ENCODE measurements at places on chromosomes 11 and 22.
A peak's percentile ranks its signal among the peaks of the same experiment; 100 is the strongest.

GRCh38 chr22:22815397-22816170 is 72.0 kb upstream of the IGLL5 start:
- peak; percentile 70 for DNase-seq

GRCh38 chr11:124878759-124879492 is 13.7 kb downstream of the ROBO3 start:
- DNase-seq, result no peak

DNA sequence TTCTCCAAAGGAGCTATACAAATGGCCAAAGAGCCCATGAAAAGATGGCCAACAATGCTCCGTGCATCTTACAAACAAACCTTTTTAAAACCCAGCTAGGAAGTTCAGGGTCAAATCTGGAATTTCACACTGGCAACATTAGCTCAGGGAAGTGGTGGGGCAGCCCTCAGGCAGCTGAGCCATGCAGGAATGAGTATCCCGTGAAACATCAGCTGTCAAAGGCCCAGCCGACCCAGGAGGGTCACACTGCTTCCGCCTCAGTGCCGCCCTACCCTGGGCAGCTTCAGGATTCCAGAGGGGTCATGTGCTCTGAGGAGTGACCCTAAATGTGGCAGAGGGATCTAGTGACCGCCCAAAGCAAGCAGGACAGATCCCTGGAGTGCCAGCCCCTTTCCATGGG is 73.4 kb downstream of the LINC01488 start:
- DNase-seq, result no peak

- DNase-seq, result no peak
These were observed 35.9 kb upstream of the P4HA3 start for GRCh38 chr11:74347381-74347780.

DNA sequence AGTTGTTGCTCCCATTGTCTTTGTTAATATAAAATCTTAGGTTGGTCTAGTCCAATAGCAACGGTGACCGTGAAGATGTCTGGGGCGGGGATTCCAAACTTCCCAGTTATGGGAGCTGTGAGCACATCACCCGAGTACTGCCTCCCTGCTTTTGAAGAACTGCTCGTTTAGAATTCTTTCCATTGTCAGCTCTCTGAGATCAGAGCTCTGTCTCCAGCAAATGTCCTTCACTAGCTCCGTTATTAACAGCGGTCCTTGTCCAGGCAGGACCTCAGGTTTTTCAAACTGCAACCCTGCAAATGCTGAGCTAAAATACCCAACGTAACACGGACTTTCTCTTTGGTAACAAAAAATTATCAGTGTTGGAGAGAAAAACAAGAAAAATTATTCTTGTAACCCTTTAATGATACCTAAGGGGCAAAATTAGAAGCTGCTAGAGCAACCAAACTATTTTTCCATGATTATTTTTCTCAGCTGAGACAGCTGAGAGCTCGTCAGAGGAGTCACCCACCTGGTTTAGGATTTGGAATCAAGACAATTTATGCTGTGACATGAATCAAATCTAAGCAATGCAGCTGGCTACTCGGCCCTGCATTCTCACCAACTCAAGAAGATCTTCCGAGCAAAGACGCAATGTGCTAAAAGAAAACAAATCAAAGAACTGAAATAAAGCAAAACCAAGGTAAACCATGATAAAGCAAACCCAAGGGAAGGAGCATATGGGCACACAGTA is 15.1 kb upstream of the EFCAB6 start:
- no peak for DNase-seq
